ENCODE measurements at places on chromosomes 4 and X.
A peak's percentile ranks its signal among the peaks of the same experiment; 100 is the strongest.

DNA sequence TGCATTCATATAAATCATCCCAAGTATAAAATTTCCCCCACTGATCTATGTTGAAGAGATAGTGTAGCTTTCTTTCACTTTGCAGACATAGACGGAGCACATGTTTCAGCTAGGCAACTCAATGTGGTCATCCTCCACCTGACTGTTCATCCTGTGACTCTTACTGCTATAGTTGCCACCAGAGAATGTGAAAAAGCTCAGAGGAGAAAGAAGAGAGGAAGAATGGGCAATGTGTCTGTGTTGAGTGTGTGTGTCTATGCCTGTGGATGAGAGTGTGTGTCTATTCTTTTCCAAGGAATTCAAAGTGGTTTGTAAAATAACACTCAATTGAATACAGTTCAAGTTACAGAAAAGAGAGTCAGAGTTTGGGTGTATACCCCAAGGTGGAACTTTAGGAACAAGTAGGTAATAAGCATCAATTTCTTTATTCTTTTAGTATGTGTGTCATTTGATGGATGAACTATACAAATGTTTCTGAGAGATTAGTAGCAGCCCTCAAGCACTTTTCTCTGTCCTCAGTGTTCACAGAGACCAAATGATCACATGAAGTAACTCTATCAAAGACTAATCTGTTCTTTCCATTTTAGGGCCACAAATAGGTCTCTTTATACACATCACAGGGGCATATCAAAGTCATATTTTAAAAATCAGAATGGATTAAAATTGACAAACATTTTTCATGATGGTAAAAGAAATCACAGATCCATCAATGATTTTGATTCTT is 2.3 kb downstream of the SNCA start:
- no peak for DNase-seq

DNA sequence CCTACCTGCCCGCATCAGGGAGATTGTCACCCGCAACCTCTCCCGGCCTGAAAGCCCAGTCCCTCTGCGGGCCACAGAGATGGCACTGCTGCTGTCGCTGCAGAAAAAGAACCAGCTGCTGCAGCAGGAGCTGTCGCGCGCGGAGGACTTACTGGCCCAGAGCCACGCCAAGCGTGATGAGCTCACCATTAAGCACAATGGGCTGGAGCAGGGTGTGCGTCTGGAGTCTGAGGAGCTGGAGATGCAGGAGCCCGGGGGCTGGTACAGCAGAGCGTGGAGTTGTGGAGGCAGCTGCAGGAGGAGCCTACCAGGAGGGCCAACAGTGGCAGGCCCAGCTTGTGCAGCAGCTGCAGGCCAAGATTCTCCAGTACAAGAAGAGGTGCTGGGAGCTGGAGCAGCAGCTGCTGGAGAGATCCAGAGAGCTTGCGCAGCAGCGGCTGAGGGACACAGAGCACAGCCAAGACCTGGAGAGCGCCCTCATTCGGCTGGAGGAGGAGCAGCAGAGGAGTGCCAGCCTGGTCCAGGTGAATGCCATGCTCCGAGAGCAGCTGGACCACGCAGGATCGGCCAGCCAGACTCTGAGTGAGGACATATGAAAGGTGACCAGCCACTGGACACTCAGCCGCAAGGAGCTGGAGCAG is 11.3 kb downstream of the SMIM10L2A start:
- no peak for DNase-seq

DNA sequence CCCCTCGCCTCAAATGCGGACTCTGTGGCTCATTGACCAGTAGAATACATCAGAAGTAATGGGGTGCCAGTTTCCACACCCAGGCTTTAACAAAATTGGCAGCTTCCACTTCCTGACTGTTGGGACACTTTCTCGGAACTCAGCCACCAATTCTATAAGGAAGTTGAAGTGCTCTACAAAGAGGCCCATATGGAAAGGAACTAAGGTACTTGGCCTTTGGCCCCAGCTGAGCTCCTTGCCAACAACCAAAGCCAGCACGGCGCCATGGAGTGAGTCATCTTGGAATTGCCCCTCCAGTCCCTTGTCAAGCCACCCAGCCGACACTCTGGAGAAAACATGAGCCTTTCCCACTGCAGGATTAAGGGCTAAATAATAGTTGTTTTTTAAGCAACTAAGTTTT is 262.2 kb upstream of the INTU start:
- DNase-seq, result no peak

- DNase-seq, result peak; percentile 89
Measured at GRCh38 chr4:6546681-6547447, 28.1 kb upstream of the MAN2B2 start.

GRCh38 chr4:116839826-116840225 is 245.6 kb downstream of the TRAM1L1 start:
- no peak for DNase-seq

GRCh38 chrX:20789103-20789502 is 522.4 kb upstream of the RPS6KA3 start:
- DNase-seq, result no peak

- DNase-seq, result no peak
Measured at GRCh38 chrX:109270580-109271484, 211.1 kb downstream of the GUCY2F start.

DNA sequence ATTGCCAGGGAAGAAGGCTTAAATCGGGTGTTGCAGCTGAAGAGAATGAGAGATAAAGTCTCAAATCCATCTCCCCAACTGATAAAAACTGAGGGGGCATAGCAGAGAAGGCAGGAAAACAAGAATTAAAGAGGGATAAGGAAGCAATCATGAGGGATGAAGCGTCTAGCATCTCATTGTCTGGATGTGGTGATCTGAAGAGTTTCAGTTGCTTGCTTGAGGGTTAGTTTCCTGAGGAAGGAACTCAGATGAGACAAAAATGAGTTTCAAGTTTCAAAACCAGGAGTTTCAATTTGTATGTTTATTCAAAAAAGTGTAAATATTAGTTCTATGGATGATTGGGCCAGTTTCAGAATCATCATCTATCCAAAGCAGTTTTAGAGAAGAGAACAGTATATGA is 496.9 kb downstream of the RAB28 start:
- DNase-seq, result no peak

DNA sequence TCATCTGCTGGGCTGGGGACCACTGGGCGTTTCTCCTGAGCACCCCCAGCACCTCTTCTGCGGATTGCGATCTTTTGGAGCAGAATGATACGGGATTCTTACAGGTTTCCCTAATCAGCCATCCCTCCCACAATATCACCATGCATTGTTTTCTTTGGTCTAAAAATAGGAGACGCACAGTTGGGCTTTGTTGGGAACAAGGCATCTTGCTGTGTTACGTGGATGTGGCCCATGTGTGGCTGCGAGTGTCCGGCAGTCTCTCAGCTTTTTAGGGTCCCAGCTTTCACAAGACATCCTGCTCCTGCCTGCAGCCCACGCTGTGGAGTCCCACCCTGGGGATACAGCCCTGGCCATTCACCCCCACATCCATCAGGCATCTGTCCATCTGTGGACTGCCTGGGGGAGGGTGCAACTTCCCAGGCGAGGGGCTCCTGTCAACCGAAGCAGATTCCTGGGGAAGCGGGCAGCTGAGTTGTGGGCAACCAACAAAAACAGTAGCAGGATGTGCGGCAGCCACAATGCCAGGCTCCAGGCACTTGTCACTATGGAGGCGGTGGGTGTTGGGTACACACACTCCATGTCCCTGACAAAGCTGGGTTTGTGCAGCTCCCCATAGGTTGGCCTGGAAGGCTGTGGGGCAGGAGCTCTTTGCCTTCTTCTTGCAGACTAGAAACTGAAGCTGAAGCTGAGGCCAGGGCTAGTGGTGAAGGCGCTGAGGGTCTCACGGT is 185.5 kb upstream of the PSAPL1 start:
- DNase-seq, result no peak

GRCh38 chr4:7844594-7844991 is 95.1 kb downstream of the AFAP1 start:
- no peak for DNase-seq

DNA sequence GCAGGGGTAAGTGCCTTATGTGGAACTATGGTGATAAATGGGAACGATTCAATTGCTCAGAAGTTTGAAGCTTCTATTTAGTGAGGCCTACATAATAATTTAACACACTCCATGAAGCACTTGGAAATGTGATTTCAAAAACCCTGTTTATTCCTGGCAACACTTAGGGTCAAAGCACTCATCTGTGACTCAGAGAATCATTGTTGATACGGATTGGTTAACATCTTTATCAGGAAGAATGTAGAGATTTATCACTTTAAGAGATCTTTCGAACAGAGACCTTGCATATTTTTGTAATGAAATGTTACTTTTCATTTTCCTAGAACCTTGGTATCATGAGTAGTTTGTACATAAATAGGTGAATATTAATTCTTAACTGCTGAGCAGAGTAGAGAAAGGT is 269.1 kb upstream of the SLIT2 start:
- no peak for DNase-seq

DNA sequence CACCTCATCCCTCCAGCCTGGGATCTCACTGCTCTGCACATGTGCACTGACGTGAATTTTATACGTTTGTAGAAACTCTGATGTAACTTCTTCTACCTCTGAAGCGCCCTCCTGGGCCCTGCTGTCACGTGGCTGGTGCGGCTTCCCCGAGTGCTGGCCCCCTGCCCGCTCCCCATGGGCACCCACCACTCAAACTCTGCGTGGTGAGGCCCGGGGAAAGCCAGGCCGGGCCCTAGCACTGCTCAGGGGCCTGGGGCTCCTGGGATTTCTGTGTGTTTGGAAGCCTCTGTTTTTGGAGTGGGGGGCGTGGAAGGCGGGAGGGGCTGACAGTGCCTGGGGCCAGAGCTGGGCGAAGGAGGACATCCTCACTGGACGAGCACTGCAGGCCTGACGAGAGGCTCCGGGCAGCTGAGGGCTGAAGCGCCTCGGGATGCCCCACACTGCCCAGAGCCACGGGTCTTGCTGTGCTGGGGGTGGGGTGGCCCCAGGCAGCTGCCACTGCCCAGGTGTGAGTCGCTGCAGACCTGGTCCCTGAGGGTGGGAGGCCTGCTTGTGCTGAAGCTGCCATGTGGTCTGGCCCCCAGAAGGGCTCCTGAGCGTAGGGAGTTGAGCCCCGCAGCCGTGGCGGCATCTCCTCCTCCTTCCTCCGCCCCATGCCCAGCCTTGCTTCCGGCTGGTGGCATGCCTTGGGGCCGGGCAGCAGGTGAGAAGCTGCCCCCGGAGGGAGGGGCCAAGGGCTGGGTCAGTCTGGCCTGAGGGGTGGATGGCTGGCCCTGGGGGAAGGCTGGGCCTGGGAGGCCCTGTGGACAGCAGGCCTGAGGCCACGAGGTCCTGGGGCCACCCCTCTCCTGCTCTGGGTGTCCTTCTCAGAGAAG is 7.7 kb downstream of the NAT8L start:
- no peak for DNase-seq

GRCh38 chr4:135927651-135928050 is 1604.6 kb downstream of the PCDH18 start:
- no peak for DNase-seq

- no peak for DNase-seq
Measured at GRCh38 chrX:112051576-112051975, 31.0 kb downstream of the TRPC5 start.

- DNase-seq, result peak; percentile 48
Measured at GRCh38 chr4:77232653-77233052, 75.6 kb downstream of the CCNG2 start.

GRCh38 chr4:67886281-67886680 is 2.5 kb upstream of the TMPRSS11D start:
- no peak for DNase-seq

DNA sequence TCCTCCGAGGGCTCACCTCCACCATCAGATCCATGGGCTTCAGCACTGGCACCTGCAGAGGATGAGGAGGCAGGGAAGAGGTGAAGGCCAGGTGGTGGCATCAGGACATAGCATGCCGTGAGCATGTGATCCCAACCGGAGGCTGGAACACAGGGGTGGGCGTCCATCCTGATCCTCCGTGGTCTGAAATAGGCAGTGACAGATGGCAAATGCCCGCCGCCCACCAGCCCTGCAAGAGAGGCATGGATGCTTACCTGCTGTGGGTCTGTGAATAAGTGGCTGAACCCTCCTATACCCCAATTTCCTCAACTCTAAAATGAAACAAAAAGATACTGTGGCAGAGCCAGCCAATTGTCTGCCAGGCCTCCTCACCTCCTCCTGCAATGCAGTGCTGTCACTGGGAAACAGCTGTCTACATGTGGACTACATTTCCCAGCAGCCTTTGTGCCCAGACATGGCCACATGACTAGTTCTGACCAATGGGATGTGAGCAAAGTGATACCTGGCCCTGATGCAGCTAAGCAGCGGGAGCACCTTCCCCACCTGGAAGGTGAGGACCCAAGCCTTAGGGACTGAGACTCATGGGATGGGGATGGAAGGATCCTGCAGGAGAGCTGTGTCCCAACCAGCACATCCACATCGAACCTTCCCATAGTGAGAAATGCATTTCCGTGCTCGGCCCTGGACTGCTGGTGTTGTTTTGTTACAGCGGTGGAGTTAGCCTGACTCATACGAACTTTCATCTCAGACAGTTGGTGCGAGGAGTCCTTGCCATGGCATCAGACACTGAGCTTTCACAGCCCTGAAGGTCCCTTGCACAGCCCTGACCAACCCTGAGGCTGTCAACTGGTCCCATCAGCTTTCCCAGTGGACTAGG is 99.5 kb downstream of the PPP2R2C start:
- DNase-seq, result peak; percentile 61

DNA sequence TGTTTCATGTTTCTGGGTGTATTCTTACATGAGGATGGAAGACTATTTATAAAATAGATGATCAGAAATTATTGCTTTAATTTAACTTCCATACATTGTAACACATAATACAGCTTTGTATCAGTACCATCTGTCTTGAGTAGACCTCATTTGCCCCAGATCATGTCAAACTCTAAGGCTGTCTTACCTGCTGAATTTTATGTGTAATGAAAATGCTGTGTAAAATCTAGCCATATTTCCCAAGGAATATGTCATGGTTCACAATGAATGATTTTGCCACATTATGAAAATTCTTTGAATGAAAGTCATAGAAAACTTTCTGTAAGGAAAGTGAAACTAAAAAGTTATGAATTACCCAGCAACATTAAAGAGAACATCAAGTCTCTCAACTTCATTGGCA is 7.4 kb downstream of the BDH2 start:
- DNase-seq, result no peak

DNA sequence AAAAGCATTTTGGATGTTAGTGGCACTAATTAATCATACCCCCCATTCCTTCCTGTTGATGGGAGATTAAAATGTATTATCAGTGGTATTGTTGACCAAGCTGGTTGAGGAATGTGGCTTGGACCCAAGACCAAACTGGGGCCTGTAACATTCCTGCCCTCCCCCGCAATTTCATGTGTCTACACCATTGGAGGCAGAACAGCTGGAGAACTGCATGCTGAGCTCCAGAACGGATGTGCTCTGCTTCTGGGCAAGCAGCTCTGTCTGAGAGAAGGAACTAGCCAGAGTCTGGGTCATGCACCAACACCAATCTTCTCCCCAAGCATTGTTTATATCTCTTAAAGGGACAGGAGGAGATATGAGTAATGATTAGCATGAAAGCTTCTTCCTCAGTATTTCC is 185.5 kb downstream of the CEP135 start:
- DNase-seq, result peak; percentile 75

- DNase-seq, result no peak
Measured at GRCh38 chrX:108348525-108348924, 89.7 kb downstream of the COL4A6 start.

DNA sequence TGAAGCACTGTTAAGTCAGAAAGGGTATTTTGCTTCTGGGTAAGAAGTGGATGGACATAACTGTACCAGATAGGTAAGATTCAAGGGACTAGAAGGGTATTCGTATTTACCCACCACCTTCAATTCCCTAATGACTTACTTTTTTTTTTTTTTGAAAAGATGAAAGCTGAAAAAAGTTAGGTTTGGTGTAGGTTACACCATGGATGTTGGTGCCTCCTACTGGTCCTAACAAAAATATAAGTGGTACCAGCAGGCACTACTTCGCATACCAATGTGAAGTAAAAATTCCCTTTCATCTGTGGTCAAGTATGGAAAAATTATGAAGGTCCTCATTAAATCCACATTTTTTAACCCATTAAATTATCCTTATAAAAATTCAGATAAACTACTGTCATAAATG is 7.2 kb downstream of the ANKRD17 start:
- peak; percentile 56 for DNase-seq

Data from hematopoietic multipotent progenitor cell treated with erythropoietin and hydrocortisone succinate and interleukin-3 and kit ligand, for 6 days (in vitro differentiated cells).